Prostate gland (tissue), 2 donors: ENCODE measurements at places on chromosomes 7 and 10. TPM values are rescaled to one million over a fixed set of nuclear protein-coding genes. Genes with fewer than 3 reads are reported as not detected.

Gene PRSS2
- total RNA-seq: not detected

Gene IL15RA
- total RNA-seq: 18.5 TPM

Gene GLUD1
- 154 TPM for total RNA-seq

Gene RBAK
- total RNA-seq: 10.6 TPM

Gene COL26A1
- 10.3 TPM for total RNA-seq

Gene TES
- total RNA-seq: 96.6 TPM

DNA sequence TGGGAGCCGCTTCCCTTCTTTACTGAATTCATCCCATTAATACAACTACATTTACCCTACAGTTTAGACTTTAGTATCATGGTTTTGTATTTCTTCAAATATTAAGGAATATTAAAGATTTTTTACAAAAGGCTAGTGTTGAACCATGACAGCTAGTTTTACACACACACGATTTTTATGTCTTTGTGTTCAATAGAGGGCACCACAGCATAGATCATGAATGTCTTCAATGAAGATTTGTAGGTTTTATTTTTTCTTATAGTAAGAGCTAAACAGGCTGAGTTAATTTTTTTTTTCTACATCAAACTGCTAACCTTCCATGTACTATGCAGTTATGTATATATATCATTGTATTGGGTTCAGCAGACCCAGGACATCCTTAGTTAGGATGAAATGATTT is 76.9 kb downstream of the SNX10 start:
- no peak overlapping the region for H3K4me3 ChIP-seq
- no peaks in the 10 kb centered on the region for H3K27me3 ChIP-seq
- no peaks in the 10 kb centered on the region for H3K36me3 ChIP-seq
- H3K4me1 ChIP-seq: peaks cover 8% of the 10 kb centered on the region

GRCh38 chr7:5670183-5670935 is 111.1 kb downstream of the RNF216 start:
- H3K27ac ChIP-seq: no peak overlapping the region
- H3K4me1 ChIP-seq: peaks cover 5% of the 10 kb centered on the region
- no peaks in the 10 kb centered on the region for H3K27me3 ChIP-seq
- no peak for DNase-seq
- H3K4me3 ChIP-seq: no peak overlapping the region

DNA sequence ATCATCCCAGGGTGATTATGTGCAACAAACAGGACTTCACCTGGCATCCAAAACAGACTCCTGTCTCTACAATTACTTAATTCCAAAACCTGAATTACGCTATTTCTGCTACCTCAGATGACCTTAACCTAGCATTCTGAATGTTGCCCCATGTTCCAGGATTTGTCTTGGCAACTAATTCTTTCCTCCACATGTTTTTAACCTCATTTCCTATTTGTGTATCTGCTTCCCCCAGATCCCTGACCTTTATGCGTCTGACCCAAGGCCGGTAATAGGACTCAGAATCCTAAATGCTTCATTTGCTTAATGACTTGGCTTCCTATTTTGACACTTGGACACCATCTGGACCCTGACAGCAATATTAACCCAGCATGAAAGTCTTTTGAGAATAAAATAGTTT is 8.7 kb upstream of the ING3 start:
- no peaks in the 10 kb centered on the region for H3K36me3 ChIP-seq
- no peak for DNase-seq
- H3K4me3 ChIP-seq: no peak overlapping the region
- no peaks in the 10 kb centered on the region for H3K4me1 ChIP-seq
- H3K27me3 ChIP-seq: no peaks in the 10 kb centered on the region

DNA sequence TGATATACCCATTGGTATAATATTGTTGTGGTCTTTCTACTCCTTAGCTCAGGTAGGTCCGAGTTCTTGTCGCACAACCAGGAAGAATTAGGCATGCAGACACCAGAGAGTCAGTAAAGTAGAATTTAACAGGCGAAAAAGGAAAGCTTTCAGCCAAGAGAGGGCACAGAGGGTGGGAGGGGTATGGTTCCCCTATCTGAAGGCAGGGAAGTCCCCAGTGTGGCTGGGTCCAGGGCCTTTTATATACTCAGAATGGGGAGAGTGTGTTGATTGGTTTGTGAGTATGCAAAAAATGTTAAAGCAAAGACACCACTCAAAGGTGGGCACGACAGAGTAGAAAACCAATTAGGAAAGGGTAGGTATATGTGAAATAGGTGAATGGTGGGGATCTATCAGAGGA is 53.9 kb downstream of the IMMP2L start:
- H3K27ac ChIP-seq: no peak overlapping the region
- H3K36me3 ChIP-seq: no peaks in the 10 kb centered on the region
- no peaks in the 10 kb centered on the region for H3K4me1 ChIP-seq
- no peak overlapping the region for H3K4me3 ChIP-seq
- DNase-seq: no peak
- no peaks in the 10 kb centered on the region for H3K27me3 ChIP-seq

DNA sequence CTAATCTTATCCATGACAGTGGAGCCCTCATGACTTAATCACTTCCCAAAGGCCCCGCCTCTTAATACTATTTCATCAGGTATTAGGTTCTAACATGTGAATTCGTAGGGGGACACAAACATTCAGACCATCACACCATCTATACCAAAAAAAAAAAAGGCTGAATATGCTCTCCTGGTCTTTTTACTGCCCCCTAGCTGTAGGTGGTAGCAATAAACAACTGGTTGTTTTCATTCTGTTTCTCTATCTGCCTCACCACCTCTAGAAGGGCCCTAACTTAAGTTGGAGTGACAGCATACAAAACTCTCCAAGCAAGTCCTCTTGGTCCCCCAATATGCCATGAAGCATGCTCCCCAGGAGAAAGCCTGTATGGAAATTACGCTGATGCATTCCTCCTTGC is 94.1 kb downstream of the GRM8 start:
- H3K27ac ChIP-seq: no peak overlapping the region
- no peak overlapping the region for H3K4me3 ChIP-seq
- DNase-seq: no peak

DNA sequence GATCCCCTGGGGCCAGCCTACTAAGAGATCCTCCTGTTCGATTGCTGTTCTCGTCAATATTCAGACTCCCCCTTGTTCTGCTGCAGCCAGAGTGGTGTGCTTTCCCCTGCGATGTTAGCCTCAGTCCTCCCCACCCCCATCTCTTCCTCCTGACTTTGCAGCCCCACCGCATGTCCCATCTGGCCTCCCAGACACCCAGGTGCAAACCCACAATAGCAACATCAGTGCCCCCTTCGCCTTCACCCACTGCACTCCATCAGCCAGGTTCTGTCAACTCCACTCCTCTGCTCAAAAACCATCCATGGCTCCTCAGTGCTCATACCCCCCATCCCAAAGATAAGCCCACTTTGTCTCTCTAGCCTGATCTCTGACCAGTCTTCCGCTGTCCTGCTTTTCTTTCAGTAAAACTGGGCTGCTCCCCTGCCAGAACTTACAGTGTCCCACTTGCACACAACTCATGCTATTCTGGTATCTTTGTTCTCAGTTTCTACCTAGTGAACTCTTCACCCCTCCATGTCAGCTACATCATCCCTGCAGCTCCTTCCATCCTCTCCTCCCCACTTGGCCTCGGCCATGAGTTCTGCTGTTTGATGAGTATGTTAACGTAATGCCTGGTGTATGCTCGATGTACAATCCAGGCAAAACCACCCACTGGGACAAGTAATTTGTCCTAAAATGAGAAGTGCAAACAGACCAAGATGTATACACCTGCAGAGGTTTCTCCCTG is 26.6 kb downstream of the COL13A1 start:
- H3K4me3 ChIP-seq: no peak overlapping the region
- DNase-seq: no peak
- no peaks in the 10 kb centered on the region for H3K4me1 ChIP-seq

DNA sequence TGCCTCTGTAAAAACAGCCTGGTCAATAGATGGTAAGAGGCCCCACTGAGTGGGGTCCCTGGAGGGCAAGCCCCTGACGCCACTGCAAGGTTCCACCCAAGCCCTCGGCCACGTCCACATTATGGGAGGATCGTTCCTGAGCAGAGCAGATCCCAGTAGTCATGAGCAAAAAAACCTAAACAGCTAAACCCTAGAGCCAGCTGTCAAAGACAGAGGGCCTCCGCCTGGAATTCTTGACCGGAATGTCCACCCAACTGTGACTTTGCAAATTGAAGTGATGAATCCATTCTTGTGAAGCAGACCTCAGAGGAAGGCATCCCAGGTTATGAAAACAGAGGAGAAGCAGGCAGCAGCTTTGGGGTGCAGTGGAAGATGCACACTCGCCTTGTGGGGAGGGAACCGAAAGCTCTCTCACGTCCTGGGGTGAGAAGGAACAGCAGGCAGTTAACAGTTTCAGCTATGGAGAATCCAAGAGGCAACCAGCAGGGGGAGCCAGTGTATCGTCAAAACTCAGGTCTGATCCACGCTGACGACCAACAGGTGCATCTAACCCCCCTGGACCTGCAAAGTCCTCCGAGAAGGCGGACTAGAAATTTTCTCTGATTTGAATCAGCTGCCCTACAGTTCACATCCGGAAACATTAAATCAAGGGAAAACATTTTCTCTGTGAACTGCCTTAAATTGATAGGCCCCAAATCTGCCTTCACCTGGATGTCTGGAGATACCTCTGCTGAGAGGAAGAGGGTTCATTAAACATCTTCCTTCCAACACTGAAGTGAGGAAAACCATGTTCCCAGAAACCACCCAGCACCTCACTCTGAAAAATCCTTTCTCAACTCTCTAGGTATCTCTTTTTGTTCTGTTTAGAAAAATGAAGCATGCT is 139.1 kb upstream of the PFKP start:
- DNase-seq: peak; percentile 73
- H3K36me3 ChIP-seq: no peaks in the 10 kb centered on the region
- no peak overlapping the region for H3K4me3 ChIP-seq
- no peaks in the 10 kb centered on the region for H3K4me1 ChIP-seq
- H3K27ac ChIP-seq: no peak overlapping the region

DNA sequence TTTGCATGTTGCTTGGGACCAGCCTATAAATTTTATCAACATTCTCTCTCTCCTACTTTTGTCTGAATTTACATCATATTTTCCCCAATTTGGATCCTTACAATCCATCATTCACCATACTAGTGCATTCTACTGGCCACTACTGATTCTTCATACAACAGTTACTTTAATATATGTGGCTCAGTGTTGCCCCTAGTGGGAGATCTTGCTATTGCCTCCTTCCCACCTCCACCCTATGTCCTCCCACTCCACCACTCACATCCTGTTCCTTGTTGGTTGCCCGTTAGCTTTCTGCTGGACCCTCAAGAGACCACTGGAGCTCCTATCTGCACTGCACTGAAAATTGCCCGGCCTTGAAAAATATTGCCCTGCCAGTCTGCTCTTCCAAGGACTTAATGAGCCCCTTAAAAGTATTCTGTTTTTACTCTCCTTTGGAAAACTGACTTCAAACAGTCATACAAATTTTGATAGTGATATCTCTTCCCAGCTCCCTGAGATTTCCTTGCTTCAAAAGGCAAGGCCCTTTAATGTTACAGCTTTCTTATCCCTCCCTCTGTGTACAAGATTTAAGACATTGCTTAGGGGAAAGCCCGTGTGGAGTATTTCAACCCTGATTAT is 243.2 kb upstream of the TMEM229A start:
- H3K36me3 ChIP-seq: no peaks in the 10 kb centered on the region
- no peaks in the 10 kb centered on the region for H3K27me3 ChIP-seq
- no peak overlapping the region for H3K4me3 ChIP-seq
- no peaks in the 10 kb centered on the region for H3K4me1 ChIP-seq
- H3K27ac ChIP-seq: no peak overlapping the region

- H3K27me3 ChIP-seq: no peaks in the 10 kb centered on the region
- H3K27ac ChIP-seq: no peak overlapping the region
- H3K4me3 ChIP-seq: no peak overlapping the region
Measured at GRCh38 chr10:77420947-77421523, 216.6 kb downstream of the KCNMA1 start.

GRCh38 chr7:150325110-150325611 is 1.8 kb upstream of the ACTR3C start:
- H3K4me3 ChIP-seq: no peak overlapping the region
- H3K27me3 ChIP-seq: no peaks in the 10 kb centered on the region
- H3K4me1 ChIP-seq: no peaks in the 10 kb centered on the region
- no peak for DNase-seq

DNA sequence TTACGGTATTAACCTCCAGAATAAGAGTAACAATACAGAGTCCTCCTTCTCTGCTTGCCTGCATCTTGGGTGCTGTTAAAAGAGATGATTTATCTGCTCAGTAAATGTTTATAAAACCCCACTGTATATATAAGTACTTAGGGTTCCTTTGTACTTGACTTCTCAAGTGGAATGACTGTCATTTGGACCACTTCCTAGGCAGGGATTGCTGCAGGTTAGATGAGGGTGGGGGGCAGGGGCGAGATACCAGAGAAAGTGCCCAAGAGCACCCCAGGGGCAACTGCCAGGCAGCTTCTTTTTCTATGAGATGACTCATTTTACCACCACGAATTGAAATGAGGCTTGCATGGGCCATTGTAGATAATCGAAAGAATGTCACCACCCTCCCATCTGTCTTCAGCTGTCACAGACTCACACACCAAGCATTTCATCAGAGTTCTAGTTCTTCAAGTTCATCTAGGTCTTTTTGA is 421.9 kb upstream of the GALNT17 start:
- no peaks in the 10 kb centered on the region for H3K36me3 ChIP-seq
- H3K27me3 ChIP-seq: no peaks in the 10 kb centered on the region
- H3K27ac ChIP-seq: no peak overlapping the region
- no peak overlapping the region for H3K4me3 ChIP-seq
- peak; percentile 54 for DNase-seq
- peaks cover 9% of the 10 kb centered on the region for H3K4me1 ChIP-seq

- DNase-seq: no peak
- H3K4me1 ChIP-seq: no peaks in the 10 kb centered on the region
- no peak overlapping the region for H3K27ac ChIP-seq
Measured at GRCh38 chr7:41977661-41978060, 259.3 kb downstream of the GLI3 start.

- peaks cover 9% of the 10 kb centered on the region for H3K27me3 ChIP-seq
- DNase-seq: no peak
- no peaks in the 10 kb centered on the region for H3K36me3 ChIP-seq
- peaks cover 3% of the 10 kb centered on the region for H3K4me1 ChIP-seq
Measured at GRCh38 chr10:62811159-62811875, 4.8 kb downstream of the EGR2 start.

GRCh38 chr7:24169077-24169624 is 114.8 kb upstream of the NPY start:
- no peaks in the 10 kb centered on the region for H3K36me3 ChIP-seq
- H3K4me1 ChIP-seq: no peaks in the 10 kb centered on the region
- no peak for DNase-seq
- no peak overlapping the region for H3K4me3 ChIP-seq
- no peak overlapping the region for H3K27ac ChIP-seq

DNA sequence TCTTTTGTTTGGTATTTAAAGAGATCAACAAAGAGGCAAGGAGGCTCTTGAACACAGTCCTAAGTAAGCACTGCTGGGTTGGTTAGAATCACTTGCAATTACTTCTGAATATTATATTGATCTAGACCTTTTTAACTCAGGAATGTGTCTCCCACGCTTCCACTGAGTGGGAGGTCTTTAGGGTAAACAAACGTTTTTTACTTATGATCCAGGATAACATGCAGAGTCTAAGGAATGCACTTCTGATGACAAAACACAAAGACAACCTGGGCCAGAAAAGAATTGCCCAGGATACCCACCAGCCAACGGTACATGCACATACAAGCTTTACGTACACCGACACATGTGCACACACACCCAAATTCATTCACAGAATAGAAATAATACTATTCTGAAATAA is 626.9 kb downstream of the PARD3 start:
- H3K36me3 ChIP-seq: no peaks in the 10 kb centered on the region
- no peak overlapping the region for H3K4me3 ChIP-seq
- H3K27me3 ChIP-seq: no peaks in the 10 kb centered on the region
- peaks cover 3% of the 10 kb centered on the region for H3K4me1 ChIP-seq
- no peak for DNase-seq
- no peak overlapping the region for H3K27ac ChIP-seq
